Stimulated activated CD4-positive, alpha-beta T cell treated with anti-CD3 and anti-CD28 coated beads, Interleukin-1b, Interleukin-23, amount 100 ng/mL, for 48 hours (primary cell): ENCODE measurements at places on chromosomes 1 and 21.
A peak's percentile ranks its signal among the peaks of the same experiment; 100 is the strongest.

- DNase-seq, result no peak
Measured at GRCh38 chr1:112889052-112889768, 66.8 kb downstream of the SLC16A1 start.

- no peak for DNase-seq
Measured at GRCh38 chr1:166840309-166841274, 1.3 kb downstream of the POGK start.

DNA sequence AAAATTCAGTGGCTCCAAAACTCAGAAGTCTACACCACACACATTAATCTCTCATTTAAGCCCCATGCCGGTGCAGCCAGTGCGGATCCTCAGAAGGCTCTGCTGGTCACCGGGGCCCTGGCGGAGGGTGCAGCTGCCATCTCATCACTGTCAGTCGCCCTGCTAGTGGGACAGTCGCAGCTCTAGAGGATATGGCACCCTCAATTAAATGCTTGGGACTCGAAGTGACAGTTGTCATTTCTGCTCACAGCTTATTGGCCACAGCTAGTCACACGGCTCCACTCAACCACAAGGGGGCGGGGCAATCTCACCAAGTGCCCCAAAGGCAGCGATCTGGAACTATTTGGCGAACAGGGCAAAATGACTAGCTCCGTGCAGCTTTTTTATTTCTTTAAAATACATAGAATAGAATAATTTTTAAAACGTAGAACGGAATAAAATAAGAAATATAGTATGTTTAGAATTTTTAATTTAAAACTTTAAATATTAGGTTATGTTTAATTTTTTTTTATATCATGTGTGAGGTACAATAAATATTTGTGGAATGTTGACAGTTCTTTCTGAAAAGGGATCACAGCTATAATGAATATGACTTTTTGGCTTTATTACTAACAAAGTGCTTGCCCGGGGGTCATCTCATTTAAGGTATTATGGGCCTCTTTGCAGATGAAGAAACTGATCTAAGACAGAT lies 8.0 kb upstream of the MAN1C1 start:
- DNase-seq, result peak; percentile 87

DNA sequence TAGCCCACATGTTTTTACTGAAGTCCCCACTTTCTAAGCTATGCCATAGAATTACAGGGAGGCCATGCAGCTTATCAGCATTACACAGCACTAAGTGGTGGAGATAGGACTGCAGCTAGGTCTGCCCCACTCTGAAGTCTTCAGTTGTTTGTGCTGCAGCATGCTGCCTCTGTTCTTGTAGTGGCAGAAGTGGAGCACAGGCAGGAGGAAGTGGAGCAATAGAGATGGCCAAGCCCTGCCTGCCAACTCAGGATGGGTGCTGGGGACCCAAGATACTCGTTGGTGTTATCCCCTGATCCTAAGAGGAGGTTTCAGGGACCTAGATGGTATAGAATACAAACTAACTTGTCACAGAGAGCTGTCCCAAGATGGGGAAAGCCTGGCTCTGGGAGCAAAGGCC lies 12.9 kb downstream of the MRPL37 start:
- DNase-seq, result no peak
